ENCODE measurements at places on chromosomes 4 and X.

DNA sequence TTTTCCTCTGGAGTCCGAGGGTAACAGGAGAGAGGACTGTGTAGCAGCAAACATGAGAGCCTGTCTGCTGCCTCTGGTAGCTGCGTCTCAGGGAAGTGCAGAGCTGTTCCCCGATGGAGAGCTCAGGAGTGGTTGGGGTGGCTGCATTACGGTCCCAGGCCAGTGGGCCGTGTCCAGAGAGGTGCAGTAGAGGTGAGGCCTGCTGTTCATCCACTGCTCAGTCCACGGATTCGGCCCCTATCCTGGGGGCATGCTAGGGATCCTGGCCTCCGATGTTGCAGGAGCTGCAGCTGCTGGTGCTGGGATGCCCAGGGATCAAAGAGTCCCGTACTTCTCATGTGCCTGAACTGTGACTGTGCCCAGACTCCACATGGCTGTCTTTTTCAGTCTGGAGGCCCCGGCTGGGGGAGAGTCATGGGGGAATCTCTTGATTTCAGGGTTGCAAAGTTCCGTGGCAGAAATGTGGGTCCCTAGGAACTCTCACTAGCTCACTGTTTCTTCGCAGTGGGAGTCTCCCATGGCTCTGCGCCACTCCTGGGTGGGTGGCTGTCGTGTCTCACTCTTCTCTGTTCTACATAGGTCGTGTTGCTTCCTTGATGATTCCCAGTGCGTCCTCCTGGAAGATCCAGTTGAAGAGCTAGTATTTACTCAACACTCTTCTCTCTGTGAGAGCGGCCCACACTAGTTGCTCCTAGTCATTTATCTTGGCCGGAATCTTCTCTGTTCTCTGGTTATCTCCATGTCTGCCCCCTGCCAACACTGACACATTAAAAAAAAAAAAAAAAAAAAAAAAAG lies 109.5 kb upstream of the CENPE start:
- DNase-seq = no peak

DNA sequence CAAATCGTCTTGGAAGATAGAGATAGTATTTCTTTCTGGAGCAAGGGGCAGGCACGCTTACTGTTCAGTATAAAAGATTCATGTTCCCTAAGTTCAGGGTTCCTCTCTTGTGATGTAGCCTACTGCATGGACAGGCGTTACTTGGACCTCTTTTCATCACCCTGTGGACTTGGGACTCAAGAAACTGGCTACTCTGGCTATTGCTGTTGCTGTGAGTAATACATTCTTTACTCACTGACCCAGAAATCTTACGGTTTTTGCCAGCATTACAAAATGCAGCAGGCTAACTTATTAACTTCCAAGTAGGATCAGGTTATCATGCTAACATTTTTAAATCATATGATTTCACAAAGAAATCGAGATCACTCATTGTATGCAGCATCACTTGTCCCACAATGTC lies 12.8 kb upstream of the GUCY1B1 start:
- DNase-seq = no peak

DNA sequence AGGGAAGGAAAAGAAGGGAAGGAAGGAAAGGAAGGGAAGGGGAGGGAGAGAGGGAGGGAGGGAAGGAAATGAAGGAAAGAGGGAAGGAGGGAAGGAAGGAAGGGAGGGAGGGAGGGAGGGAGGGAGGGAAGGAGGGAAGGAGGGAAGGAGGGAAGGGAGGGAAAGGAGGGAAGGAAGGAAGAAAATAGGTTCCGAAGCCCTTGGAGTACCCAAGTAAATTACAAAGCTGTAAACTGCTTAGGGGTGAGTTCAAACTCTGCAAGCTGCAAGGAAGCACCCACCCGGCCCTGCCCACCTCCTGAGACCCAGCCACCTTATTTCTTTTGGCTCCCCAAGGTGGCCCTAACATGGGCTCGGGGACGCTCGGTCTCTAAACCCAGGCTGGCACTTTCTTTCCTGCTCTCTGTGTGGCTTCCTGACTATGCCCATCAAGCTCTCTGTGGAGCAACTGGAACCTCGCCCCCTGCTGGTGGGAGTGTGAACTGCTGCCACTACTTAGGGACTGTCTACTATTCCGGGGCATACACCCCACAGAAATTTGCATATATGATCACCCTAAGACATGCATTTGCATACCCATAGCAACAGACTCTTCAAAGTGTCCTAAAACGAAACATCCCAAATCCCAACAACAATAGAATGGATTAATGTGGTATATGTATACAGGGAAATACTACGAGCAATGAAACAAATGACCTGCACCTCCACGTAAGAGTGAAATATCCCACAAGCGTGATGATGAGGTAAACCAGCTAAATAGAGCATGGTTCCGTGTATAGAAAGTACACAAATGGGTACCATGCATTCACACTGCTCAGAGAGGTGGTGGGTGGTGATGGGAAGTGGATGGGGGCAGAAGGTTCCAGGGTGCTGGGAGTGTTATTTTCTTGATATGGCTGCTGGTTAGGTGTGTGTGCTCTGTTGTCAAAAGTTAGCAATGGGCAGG lies 151.7 kb upstream of the TBL1X start:
- DNase-seq = peak; percentile 75

DNA sequence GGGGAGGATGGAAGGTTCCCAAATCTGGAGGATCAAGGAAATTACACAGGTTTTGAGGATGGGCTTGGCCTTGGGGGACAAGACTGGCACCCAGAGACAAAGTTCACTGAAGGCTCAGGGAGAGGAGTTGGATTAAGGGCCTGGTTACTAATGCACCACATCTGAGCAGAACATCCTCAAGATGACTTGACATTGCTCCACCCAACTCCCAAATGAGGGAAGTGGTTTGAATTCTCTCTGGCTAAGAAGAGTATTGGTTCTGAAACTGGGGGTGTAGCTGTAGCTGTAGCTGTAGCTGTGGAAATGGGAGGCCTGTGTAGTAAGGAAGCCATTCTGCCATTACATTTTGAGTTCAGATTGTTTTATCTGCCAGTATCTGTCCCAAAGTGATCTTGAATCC lies 129.4 kb downstream of the RASL11B start:
- no peak for DNase-seq

GRCh38 chr4:48124870-48125269 lies 9.2 kb downstream of the TXK start:
- no peak for DNase-seq

Measured in right cardiac atrium (tissue), 5 donors.